ENCODE measurements at places on chromosomes 3 and 15.

DNA sequence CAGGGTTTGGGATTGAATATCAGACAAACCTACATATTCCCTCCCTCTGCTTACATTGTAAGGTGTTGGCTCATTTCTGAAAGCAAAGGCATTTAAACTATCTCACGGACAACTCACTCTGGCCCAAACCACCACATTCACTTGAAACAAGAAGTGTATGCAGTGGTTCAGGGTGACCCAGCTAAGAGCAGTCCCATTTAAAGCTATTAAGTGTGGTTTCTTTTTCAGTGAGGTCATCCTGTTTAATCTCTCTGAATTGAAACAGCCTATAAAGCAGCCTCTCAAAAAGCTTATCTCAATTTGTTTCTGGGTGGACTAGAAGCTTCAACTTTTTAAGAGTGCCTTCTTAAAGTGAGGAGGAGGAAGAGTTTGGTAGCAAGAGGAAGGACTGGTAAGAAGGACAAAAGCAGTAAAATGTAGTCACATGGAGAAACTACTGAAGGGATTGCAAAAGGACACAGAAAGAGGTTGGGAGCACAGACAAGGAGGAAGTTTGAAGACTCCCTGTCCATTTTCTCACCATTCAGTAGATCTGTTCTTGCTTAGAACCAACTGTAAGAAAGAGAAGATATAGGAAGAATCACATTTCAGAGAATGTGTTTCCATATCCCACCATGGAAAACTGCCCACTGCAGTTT, 151.6 kb downstream of the TMCO5A start:
- no peak for DNase-seq

DNA sequence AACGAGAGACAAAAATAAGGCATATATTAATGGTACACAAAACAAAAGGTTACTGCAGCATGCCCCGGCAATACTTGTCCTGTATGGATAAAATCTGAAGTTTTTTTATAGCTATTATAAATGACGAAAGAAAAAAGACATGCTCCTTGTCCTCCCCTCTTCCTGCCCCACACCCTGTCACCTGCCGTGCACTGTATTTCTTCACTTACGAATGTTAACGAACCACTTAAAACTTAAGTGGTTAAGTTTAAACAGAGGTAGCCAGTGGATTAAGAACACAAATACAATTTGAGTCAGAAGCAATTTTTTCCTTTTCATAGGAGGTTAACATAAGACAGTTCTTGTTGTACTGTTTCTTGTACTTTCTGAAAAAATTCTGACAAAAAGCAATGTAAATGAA, 799.1 kb upstream of the NECTIN3 start:
- DNase-seq: no peak

DNA sequence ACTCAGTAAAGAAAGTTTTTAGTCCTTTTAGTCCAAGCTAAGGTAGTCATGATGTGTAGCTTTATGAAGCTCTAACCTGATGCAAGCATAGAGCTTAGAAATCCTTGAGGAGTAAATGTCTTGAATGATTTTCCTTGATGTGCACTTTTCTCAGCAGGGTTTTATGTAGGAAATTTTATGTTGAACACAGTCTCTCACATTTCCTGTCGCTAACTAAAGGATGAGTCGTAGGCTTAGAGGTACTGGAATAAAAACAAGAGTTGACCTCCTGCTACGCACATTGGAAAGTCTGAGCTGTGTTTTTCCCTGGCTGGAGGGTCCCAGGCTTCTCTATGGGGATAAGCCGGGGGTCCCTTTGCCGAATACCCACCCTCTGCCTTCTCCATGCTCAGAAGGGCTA, 34.7 kb upstream of the ZPLD1 start:
- no peak for DNase-seq

DNA sequence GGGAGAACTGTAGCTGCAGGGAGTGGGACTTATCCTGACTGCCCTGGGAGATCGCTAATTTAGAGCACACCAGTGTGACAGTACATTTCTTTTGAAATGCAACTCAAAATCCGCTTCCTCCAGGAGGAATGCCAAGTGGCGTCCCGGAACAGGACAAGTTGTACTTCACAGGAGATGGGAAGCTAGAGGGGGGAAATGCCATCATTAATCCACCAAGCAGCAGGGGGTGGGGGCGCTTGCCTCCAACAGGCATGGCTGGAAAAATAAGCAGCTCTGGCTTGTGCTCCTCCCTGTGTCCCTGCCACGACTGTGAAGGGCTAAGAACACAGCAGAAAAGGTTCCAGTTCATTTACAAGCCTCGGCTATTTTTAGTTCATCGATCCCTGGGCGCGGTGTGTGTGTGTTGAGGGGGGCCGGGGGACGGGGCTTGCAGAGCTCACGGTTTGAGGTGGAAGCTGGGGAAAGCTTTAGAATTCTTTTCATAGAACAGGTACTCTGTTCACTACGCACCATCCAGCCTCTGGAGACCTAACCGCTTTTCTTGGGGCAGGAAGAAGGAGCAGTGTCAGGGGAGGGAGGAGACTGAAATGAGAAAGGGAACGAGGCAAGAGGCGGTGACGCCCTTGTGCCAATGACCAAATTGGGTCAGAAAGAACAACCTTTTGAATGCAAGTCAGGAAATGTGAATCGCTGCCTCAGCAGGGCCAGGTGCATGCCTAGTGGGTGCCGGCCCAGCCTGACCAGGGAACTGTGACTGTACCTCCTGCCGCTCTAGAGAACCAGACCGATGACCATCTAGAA, 51.8 kb upstream of the DGKG start:
- DNase-seq: peak; percentile 15

GRCh38 chr3:155302891-155303290, 9.4 kb upstream of the STRIT1 start:
- DNase-seq: no peak

- DNase-seq: no peak
Measured at GRCh38 chr3:124599779-124600693, 130.2 kb upstream of the UMPS start.

- DNase-seq: no peak
Measured at GRCh38 chr15:27696530-27696929, 402.6 kb downstream of the OCA2 start.

DNA sequence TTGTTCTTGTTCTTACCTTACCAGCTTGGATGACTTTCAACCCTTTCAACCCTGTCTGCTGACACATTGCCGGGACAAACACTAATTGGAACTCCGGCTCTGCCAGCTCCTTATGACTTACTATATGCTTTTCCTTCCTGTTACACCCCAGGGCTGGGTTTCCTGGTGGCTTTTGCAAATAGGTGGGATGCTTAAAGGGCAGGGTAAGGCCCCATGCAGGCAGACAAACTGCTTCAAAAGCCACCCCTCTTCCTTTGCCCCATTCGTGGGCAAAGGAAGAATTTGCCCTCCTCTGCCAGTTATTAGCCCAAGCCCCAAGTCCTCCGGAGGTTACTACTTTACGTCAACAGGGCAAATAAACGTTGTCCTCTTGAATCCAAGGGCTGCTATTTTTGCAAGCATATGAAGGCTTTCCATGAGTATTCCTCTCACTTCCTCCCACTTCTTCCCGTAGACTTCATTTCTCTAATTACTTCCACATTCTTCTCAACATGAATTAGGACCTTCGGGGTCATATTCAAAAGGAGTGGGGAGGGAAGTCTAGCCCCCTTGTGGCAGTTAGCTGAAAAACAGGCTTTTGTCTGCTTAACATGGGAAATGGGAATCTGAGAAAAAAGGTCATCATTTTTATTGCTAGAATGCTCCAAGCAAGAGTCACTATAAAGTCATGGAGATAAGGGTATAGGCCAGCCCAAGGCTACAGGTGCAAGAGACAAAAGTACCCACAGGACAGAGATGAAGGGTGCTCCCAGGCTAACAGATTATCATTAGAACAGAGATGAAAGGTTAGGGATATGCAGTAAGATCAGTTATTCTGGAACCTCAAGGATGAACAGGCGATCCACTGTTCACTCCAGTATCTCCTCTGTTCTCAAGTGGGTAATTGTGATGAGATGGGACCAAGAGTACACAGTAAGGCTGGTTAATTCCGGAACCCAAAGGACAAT, 56.3 kb upstream of the FSTL1 start:
- DNase-seq: no peak

DNA sequence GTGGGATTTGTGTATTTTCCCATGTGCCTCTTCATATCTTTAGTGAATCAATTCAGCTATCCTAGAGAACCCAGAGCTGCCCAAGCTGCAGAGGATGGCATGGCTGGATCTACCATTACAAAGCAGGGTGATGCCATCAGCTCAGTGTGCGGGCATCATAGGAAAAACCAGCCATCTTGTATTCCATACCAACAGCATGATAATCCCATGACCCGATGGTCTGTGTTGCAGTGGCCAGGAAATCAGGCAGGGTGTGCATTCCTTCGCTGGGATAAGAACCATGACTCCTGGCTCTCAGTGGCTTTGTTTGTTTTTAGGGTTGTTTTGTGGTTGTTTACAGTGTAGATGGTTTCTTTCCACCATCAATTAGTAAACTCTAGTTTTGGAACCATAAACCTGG, 36.0 kb downstream of the ARHGAP31 start:
- DNase-seq: no peak
